ENCODE measurements at places on chromosomes 13 and 19. TPM values are rescaled to one million over a fixed set of nuclear protein-coding genes. Genes with fewer than 3 reads are reported as not detected.

- no peak for DNase-seq
Measured at GRCh38 chr19:51546650-51547396, 15.4 kb upstream of the SIGLEC6 start.

DNA sequence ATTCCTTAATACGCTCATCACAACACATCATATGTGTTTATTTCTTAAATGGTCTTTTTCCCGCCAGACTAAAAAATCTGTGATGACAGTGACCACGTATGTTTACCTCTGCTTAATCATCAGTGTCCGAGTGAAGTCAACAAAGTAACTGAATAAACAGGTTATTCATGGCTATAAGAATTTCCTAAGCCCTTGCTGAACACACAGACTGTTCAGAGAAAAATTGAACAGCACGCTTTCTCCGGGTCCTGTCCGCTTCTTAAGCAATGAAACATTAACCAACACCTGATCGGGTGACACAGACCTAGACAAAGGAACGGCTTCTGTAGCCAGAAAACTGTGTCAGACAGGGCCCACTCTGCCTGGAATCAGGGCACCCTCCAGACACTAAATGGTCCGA lies 14.3 kb downstream of the SAFB2 start:
- no peak for DNase-seq

ZNF571 gene
- 2.2 TPM for total RNA-seq

DNA sequence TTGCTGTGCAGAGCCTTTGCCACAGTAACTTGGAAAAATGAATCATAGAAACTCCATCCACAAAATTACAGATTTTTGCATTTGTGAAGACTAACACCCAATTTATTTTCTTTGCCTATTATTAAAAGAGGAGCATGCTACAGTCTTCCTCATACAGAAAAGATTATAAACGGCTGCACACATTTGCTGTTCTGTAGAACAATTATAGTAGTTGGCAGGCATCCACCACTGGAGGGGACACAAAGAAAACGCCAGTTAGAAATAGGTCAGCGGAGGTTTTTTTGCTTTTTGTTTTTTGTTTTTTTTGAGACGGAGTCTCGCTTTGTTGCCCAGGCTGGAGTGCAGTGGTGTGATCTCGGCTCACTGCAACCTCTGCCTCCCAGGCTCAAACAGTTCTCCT lies 51.6 kb downstream of the SACS start:
- no peak for DNase-seq

- no peak for DNase-seq
Measured at GRCh38 chr13:110359840-110360301, 52.8 kb downstream of the COL4A2 start.

GRCh38 chr19:35862528-35862927 lies 5.8 kb downstream of the KIRREL2 start:
- no peak for DNase-seq

DNA sequence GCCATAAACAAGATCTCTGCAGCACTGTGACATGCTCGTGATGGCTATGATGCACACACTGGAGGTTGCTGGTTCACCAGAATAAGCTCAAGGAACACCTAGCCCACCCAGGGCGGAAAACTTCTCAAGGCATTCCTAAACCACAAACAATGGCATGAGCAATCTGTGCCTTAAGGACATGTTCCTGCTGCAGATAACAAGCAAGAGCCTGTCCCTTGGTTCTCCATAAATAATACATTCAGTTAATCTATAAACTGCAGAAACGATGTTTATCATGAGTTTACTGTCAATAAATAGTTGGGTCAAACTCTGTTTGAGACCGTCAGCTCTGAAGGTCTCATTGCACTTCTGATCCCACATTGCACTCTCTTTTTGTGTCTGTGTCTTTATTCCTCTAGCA lies 18.6 kb upstream of the ZNF266 start:
- DNase-seq: no peak

ZNF285 gene
- total RNA-seq: 1.7 TPM

- DNase-seq: no peak
Measured at GRCh38 chr19:10780368-10780767, 55.6 kb downstream of the TMED1 start.

DNA sequence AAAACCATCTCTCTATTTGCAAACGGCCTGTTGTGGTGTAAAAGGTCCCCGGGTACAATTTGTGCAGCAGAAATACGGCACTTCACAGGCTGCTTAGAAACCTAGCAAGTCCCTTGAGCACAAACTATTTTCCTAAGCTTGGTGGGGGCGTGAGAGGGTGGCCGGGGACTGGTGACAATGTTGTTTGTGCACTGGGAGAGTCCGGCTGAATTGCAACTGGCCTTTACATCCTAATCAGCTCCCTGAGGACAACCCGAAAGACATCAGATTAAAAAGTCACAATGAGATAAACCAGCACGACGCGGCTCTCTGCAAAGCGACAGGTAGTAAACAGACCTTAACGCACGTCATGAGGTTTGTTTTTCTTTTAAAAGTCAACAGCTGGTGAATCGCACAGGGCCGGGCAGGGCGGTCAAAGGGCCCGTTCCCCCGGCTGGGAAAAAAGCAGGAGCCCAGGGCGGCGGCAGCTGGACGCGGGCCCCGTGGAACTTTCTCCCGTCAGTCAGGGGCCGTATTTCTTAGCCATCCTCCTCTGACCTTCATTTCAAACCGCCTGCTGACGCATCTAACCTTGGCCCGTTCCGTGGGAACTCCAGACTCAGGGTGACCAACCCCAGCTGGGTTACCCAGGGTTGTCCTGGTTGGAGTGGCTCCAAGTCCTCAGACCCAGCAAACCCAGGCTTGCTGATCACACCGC lies 112.3 kb downstream of the GADD45B start:
- no peak for DNase-seq

- DNase-seq: no peak
Measured at GRCh38 chr13:71149498-71150363, 717.3 kb downstream of the DACH1 start.

DNA sequence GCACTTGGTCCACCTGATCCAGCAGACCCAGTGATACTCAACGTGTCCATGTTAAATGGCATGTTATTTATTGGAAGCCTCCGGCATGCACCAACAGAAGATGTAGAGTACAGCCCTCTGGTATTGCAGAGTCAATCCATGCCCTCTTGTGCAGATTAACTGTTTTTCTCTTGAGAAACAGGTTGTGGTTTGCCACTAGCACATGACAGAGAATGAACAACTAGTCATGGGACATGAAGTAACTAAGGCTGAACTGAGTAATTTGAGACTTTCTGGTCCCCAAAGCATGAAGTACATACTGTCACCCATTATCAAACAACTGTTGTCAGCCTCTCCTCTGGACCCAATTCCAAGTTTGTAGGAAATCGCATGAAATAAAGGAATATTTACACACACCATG lies 3.2 kb downstream of the ZNF562 start:
- DNase-seq: no peak

GGACT gene
- total RNA-seq: 3.1 TPM

DNA sequence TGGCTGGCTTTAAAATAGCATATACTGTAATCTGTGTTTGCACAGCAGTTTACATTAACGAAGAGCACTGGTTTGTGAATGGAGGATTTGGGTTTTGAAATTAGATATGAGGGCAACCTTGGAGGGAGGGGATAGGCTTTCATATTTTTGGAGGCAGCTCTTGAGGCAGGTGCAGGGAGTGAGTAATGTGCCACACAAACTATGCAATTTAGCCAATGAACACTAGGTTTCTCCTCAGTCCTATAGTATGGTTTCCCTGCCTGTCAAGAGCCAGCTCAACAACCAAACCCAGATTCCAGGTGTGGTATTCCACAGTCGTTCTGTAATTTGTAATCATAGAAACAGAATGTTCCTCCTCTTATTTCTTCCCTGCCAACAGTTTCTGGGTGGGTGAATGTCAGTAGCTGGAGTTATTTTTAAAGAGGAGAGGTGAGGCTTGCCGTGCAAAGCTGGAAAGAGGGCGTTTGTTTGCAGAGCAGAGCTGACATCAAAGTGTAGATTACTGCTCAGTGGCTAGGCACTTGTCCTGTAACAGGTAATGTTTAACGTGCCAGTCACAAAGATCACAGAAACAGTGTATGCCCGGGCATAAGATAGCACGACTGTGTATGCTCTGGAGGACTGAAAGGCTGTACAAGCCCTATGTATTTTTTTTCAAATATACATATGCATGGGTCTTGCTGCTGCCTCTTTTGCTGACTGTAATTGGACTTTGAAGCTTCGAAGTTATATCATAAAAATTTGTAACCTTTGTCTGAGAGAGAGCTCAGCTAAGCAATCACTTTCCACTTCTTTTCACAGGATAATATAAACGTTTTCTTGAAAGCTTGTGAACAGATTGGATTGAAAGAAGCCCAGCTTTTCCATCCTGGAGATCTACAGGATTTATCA lies 124.2 kb downstream of the LMO7 start:
- peak; percentile 34 for DNase-seq

- no peak for DNase-seq
Measured at GRCh38 chr13:48626726-48627451, 26.8 kb upstream of the CYSLTR2 start.

DNA sequence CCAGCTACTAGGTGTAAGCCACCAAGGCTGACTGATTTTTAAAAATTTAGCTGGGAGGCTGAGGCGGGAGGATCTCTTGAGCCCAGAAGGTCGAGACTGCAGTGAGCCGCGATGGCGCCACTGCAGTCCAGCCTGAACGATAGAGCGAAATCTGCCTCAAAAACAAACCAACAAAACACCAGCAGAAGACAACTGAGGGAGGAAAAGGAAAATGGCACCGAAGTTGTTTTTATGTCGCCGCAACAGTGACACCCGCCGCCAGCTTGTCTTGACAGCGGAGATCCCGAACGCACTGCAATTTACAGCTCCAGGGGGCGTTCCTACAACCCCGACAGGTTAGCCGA lies 298 bp upstream of the FAM98C start:
- no peak for DNase-seq

PLVAP gene
- total RNA-seq: not detected

DNA sequence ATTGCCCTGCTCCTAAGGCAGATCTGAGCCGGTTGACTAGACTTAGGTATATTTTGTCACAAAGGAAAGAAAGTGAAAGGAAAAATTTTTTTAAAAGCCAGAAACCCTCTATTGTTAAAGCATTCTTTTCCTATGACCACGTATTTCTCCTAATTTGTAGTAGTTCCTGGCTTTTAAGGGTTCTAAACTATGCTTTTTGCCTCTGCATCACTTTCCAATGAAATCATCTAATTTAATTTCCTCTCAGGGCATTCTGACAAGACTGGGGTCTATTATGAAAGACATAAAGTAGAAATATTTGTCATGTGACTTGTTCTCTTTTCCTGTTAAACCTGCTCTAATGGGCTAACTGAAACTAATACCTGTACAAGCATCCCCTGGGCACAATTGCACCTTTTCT lies 233.0 kb upstream of the PRR20A start:
- DNase-seq: no peak

- DNase-seq: no peak
Measured at GRCh38 chr19:32914879-32915660, 45.5 kb upstream of the SLC7A9 start.

- DNase-seq: no peak
Measured at GRCh38 chr19:37948362-37948761, 41.4 kb downstream of the SIPA1L3 start.

DNA sequence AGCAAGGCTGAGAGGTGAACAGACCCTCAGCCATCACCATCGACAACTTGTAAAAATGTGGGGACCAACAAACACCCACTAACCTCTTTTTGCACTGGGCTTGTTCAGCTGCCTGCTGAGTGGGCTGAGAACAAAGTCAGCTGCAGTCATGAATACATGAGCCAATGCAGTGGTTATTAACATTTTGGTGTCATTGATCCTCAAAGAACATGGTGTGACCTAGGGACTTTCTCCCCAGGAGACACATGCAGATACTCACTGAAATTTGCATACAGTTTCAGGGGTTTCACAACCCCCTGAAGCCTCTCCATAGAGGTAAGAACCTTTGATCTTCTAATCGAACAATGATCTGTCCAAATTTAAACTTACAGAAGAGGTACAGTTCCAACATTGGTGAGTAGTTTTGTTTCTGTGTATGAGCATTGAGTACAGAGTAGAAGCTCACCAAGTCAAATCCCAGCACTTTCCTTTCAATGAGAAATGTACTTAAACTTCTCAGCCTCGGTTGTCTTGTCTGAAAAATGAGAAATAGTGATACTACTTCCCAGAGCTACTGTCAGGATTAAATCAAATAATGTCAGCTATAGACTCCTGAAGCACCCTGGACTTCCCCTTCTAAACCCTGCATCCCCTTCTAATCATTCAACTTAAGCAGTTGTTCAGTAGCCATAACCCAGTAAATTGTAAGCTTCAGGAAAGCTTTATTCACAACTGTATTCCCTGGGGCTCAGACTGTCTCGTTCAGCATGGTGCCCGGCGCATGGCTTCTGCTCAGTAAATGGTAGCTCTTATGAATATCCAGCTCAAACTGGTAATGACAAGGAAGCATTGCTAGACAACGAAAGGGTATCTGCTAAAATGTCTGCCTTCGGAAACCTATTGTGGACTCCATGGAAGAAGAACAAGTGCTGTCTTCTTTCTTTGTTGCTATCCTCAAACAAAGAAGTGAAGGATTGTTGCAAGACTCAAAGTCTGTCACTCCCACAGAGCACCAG lies 148.7 kb downstream of the FOXO1 start:
- DNase-seq: no peak

- DNase-seq: peak; percentile 39
Measured at GRCh38 chr19:18202778-18203407, 949 bp downstream of the RAB3A start.

- DNase-seq: no peak
Measured at GRCh38 chr13:50678464-50679162, 164.9 kb downstream of the DLEU7 start.

DNA sequence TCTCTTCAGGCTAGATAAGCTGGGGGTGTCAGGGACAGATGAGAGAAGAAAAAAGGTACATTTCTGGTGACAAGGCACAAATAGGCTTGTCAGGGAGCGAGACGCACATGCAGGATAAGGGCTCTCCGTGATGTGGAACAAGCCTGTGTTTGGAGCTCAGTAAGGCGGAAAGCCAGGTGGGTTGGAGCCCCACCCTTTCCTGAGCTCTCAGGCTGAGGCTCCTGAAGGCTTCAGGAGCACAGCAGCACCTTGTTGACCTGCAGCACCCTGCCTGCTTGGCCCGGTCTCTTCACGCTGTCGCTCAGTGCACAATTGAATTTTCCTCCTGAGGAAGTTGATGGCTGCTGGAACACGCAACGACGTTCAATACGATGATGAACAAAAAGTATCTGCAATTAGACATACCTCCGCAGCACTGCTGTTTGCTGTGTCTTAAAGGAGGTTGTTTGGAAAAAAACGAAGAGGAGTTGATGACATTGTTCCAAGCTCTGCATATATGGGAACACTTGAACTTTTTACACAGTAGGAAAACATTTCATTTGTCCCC lies 29.3 kb downstream of the SERP2 start:
- DNase-seq: no peak

DNA sequence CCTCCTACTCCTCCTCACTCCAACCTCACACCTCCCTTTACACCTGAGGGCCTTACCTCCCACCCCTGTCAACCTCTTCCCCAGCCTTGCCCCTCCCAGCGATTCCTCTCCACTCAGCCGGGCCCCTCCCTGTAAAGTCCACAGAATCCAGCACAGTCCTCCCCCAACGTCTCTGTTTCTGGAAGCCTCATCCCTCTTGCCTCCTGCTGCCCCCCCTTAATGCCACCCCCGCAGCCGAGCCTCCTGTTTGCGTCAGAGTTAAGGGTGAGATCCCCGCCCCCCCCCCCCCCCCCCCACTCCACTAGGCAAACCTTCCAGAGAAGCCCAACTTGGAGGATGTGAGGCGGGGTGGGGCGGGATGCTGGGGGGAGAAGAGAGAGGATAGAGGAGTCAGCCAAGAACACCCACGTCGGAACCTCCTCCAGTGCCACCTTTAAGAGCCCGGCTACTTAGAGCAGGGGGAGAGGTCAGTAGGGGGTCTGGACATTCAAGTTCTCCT lies 2.1 kb downstream of the UNC13A start:
- DNase-seq: no peak

CYP4F2 gene
- not detected for total RNA-seq

RUBCNL gene
- total RNA-seq: 0.21 TPM
